Gastrocnemius medialis (tissue), 4 donors: ENCODE measurements at places on chromosomes 16 and 17. TPM values are rescaled to one million over a fixed set of nuclear protein-coding genes. Genes with fewer than 3 reads are reported as not detected.

Gene ZNF18
- total RNA-seq = 4.7 TPM

Gene CLDN9
- total RNA-seq = not detected

Gene CPNE7
- not detected for total RNA-seq

Gene GALR2
- not detected for total RNA-seq

Gene HSD17B2
- not detected for total RNA-seq

Gene PLA2G10
- not detected for total RNA-seq

Gene ABCC12
- 0.16 TPM for total RNA-seq

Gene MRTFB
- 12.7 TPM for total RNA-seq

Gene PRAC1
- not detected for total RNA-seq

Gene OR3A2
- 0.46 TPM for total RNA-seq

DNA sequence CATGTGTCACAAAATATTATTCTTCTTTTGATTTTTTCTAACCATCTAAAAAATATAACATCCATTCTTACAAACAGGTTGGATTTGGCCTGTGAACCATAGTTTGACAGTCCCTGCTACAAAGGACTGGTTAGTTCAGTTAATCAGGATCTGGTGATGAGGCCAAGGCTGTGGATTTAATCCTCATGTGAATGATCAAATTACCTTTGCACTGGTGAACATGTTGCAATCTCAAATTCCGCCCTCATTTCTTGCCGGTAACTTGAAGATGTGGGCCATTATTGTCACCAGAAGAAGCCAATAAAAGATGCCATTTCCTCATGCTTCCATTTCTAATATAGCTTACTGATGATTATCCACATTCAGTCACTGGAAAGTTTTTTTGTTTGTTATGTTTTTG is 35.3 kb upstream of the YPEL2 start:
- peak; percentile 34 for DNase-seq

- DNase-seq = no peak
Observed at GRCh38 chr17:17028059-17028877, 14.0 kb upstream of the MPRIP start.

DNA sequence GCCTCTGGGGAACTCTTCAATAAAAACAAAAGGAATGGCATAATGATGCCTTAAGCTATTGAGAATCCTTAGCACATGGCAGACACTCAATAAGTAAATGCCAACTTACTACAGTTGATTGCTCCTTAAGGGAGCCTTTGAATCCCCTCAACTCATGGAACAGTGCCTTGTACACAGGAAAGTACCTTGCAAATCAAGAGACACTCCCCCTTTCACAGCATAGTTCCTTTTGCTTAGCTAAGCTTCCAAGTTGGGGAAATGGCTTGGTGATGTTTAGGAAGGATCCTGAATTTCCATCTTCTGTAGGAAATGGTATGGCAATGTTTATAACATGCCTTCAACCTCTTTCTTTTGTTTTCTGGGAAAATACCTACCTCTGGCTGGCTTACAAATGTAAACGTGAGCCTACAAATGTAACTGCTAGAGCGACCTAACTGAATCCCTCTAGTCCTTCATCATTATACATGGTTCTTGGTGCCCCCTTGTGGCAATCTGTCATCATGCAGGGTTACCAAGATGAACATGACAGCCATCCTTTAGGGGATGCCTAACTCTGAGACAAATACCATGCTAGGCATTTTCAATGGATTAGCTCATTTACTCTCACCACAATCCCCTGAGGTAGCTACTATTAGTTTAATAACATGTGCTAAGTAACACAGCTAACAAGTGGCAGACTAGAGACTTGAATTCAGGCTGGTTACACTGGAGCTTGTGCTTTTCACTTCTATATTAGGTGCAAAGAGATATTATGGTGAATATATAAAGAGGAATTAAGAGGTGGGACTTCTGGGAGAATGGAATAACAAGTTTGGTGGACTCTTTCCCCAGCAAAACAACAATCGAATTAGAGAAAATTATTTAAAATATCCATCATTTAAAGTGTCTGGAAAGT is 65.0 kb downstream of the MMD start:
- DNase-seq = peak; percentile 27

GRCh38 chr16:9677301-9677653 is 505.0 kb downstream of the GRIN2A start:
- DNase-seq = no peak

DNA sequence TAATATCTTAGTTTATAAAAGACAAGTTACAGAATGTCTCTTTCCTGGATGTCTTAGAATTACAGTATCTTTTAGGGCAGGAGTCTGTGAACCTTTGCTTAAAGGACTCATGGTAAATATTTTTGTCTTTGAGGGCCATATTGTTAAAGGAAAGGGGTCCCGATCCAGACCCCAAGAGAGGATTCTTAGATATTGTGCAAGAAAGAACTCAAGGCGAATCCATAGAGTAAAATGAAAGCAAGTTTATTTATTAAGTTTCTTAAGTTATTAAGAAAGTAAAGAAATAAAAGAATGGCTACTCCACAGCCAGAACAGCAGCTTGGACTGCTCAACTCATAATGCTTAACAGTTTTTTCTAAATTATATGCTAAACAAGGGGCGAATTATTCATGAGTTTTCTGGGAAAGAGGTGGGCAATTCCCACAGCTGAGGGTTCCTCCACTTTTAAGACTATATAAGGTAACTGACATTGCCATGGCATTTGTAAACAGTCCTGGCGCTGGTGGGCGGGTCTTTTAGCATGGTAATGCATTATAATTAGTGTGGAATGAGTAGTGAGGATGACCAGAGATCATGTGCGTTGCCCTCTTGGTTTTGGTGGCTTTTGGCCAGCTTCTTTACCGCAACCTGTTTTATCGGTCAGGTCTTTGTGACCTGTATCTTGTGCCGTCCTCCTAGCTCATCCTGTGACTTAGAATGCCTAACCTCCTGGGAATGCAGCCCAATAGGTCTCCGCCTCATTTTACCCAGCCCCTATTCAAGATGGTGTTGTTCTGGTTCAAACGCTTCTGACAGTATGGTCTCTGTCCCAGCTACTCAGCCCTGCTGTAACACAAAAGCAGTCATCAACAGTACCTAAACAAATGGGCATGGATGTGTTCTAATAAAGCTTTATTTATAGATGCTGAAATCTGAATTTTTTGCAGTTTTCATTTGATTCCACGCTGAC is 53.2 kb downstream of the BMERB1 start:
- no peak for DNase-seq

DNA sequence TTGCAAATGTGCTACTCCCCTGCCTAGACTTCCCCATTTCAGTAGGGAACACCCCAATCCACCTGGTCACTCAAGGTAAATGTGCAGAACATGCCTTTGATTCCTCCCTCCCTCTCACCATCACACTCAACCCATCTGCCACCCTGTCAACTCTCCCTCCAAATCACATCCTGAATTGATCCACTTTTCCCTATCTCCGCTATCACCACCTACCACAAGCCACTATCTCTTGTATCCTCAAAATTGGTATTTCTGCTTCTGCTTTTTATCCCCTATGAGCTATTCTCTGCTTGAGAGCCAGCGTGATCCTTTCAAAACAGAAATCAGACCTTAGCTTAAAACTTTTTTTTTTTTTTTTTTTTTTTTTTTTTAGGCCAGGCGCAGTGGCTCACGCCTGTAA is 5.4 kb upstream of the NOL11 start:
- no peak for DNase-seq

GRCh38 chr17:39051001-39051585 is 83.9 kb upstream of the FBXO47 start:
- DNase-seq = no peak

GRCh38 chr17:55166506-55166905 is 98.3 kb upstream of the HLF start:
- DNase-seq = no peak

DNA sequence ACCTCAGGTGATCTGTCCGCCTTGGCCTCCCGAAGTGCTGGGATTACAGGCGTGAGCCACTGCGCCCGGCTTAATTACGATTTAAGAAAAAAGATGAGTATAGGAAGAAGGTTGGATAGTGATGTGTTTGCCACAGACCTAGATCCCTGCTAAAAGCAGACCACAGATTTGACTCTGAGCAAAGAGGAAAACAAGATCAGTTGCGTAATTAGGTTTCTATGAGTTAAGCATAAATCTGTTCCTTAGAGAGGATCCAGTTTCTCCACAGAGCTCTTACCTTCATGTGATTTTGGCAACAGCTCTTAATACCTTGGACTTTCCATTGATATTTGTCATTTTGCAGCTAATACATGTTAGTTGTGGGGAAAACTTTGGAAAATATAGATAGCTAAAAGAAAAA is 31.1 kb downstream of the CDH1 start:
- no peak for DNase-seq

GRCh38 chr16:52591471-52591870 is 44.5 kb upstream of the TOX3 start:
- no peak for DNase-seq

DNA sequence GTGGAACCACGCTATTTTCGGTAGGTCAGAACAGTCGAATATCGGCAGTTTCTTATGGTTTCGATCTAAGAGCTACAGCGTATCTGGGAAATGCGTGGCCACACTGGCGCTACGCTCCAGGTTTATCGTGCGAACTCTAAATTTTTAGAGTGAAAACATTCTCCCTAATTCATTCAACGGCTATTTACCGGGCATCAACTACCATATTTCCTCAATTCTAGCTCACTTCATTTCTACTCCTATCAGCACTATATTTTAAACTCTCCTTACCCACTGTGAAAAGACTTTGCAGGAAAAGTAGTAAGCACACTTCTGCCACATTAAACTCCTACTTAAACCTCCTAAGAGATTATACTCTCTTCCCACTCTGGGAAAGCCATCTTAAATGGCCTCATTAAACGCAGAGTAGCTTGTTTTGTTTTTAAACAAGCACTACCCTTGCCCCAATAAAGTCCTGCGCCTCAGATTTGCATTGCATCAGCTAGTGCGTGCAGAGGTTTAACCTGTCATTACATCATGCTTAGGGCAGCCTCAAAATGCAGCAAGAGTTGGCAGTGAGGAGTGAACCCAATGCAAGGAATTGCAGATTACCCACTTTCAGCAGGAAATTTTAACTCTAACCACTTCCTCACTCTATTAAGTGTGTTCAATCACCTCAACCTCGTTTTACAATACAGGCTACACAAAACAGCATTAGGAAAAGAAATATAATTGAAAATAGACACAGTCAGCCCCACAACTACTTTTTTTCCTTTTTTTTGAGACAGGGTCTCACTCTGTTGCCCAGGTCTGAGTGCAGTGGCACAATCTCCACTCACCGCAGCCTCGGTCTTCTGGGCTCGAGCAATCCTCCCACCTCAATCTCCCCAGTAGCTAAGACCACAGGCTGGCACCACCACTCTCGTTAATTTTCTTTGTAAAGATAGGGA is 18.8 kb downstream of the SIAH1 start:
- peak; percentile 40 for DNase-seq

DNA sequence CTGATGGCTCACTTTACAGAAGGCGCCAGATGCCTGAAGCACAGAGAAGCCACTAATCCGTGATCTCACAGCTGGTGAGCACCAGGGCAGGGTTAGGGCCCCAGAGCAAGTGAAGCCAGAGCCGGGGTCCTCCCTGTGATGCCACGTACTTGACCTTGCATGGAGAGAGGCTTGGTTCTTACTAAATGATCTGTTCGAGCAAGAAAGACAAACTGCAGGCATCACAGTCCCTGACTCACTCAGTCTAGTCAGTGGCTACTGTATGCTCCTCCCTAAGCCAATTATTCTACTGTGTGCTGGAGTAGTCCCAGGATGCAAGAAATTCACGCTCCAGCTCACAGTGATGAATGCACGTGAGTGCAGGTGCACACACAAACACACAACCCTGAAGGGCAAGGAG is 55.4 kb downstream of the SDK2 start:
- no peak for DNase-seq

- DNase-seq = no peak
Observed at GRCh38 chr16:80015566-80015965, 415.0 kb upstream of the MAF start.

DNA sequence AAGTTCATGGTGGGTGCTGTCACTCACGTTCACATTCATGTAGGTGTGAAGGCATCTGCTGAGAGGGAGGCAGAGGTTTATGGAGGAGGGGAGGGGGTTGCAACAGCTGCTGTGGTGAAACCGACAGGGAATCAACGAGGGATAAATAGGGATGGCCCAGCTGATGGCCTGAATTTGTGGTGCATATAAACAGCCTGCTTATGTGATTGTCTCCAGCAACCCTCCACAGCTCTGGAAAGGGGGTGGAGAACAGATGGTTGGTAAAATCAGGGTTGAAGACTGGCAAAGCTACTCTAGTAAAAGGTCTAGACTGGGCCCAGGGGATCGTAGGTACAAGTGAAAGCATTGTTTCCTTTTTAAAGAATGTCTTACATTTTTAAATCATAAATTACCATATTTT is 53.7 kb downstream of the IQCK start:
- no peak for DNase-seq

GRCh38 chr17:7218166-7218565 is 1.5 kb downstream of the DLG4 start:
- no peak for DNase-seq

DNA sequence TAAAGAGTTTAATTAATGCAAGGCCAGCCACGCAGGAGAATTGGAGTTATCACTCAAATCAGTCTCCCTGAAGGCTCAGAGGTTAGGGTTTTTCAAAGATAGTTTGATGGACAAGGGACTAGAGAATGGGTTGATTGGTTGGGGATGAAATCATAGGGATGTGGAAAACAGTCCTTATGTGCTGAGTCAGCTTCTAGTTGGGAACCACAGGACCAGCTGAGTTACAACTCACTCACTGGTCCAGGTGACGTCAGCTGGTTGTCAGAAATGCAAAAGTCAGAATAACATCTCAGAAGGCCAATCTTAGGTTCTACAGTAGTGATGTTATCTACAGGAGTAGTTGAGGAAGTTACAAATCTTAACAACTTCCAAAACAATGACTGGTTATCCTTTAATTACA is 47.6 kb downstream of the CPD start:
- no peak for DNase-seq

DNA sequence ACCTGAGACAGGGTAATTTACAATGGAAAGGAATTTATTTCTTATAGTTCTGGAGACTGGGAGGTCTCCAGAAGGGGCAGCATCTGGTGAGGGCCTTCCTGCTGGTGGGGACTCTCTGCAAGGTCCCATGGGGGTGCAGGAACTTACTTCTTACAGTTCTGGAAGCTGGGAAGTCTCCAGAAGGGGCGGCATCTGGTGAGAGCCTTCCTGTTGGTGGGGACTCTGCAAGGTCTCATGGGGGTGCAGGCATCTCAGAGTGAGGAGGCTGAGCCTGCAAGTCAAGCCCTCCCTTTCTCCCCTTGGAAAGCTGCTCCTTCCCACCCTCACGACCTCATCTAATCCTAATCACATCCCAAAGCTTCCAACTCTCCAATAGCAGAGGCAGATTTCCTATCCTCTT is 157.4 kb downstream of the FOXL1 start:
- no peak for DNase-seq
